ENCODE measurements at places on chromosomes 13 and 19. TPM values are rescaled to one million over a fixed set of nuclear protein-coding genes. Genes with fewer than 3 reads are reported as not detected.

WDR88 gene
- total RNA-seq = not detected

DPRX gene
- total RNA-seq = not detected

DNA sequence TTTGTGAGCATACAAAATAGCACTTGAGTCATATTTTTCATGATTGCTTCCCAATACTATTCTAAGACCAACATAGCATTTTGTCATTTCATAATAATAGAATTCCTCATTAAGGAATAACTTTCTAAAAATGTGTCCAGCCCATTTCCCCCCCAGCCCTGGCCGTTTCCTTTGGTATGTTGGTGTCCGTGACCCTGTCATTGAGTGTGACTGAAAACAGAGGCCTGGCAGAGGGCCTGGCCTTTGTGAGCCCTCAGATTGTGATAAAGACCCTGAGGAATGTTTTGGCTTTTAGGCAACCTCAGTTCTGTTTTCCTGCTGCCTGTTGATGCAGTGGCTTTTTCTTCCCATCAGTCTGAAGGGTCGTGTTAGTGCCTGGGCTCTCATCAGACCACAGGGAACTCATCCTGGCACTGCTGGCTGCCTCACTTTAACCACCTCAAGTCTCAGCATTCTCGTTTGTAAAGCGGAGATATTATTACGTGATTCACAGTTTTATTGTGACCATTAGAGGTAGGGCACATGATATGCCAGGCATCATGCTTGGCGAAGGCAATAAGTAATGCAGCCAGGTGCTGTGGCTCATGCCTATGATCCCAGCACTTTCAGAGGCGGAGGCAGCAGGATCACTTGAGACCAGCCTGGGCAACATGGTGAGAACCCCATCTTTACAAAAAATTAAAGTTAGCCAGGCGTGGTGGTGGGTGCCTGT lies 13.8 kb downstream of the SPINT2 start:
- H3K27ac ChIP-seq = peak overlapping the region; percentile 76
- no peaks in the 10 kb centered on the region for H3K36me3 ChIP-seq
- no peak for DNase-seq
- H3K4me1 ChIP-seq = no peaks in the 10 kb centered on the region
- no peaks in the 10 kb centered on the region for H3K27me3 ChIP-seq

DNA sequence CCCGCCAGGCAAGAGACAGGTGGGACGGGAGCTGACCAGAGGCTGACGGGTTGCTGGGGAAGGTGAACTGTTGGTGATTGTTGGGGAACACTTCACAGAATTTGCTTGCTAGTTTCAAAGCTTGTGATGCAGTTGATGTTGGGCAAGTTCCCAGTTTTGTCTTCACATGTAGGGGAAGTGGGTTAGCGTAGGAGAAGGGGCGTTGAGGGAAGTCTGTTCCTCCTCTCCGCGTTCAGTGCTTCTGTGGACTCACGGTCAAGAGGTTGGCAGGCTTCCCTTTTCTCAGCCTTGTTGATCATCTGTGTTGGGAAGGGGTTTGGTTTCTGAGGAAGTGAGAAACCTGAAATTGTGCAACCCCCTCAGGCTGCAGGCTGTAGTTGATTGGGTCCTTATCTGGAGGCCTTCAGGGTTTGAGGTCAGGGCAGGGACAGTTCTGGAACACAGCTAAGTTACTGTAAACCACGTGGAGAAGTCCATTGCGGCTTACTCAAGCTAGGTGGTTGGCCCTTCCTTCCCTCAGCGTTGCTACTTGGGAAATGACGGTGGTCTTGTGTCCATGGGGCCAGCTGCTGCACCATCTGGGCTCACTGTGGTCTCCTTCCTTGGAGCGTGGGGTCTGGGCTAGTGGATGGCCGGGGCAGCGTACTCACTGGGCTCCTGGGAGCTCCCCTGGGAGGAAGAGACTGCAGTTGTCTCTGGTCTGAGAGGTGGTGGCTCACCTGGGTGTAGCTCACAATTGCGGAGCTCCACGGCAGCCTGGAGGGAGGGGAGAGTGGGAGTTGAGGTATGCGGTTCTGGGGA lies 7.5 kb downstream of the RPS9 start:
- H3K36me3 ChIP-seq = peaks cover 37% of the 10 kb centered on the region
- H3K4me3 ChIP-seq = no peak overlapping the region
- H3K4me1 ChIP-seq = peaks cover 23% of the 10 kb centered on the region
- peak overlapping the region; percentile 94 for H3K27ac ChIP-seq
- no peaks in the 10 kb centered on the region for H3K27me3 ChIP-seq
- DNase-seq = no peak

GRCh38 chr19:47507924-47508553 lies 6.8 kb downstream of the NAPA start:
- H3K4me3 ChIP-seq = no peak overlapping the region
- no peaks in the 10 kb centered on the region for H3K36me3 ChIP-seq
- no peak overlapping the region for H3K27ac ChIP-seq
- H3K27me3 ChIP-seq = no peaks in the 10 kb centered on the region

- H3K27me3 ChIP-seq = no peaks in the 10 kb centered on the region
- no peak for DNase-seq
- no peaks in the 10 kb centered on the region for H3K4me1 ChIP-seq
- peaks cover 5% of the 10 kb centered on the region for H3K36me3 ChIP-seq
- no peak overlapping the region for H3K4me3 ChIP-seq
Observed at GRCh38 chr19:38583219-38583984, 34.4 kb downstream of the MAP4K1 start.

DNA sequence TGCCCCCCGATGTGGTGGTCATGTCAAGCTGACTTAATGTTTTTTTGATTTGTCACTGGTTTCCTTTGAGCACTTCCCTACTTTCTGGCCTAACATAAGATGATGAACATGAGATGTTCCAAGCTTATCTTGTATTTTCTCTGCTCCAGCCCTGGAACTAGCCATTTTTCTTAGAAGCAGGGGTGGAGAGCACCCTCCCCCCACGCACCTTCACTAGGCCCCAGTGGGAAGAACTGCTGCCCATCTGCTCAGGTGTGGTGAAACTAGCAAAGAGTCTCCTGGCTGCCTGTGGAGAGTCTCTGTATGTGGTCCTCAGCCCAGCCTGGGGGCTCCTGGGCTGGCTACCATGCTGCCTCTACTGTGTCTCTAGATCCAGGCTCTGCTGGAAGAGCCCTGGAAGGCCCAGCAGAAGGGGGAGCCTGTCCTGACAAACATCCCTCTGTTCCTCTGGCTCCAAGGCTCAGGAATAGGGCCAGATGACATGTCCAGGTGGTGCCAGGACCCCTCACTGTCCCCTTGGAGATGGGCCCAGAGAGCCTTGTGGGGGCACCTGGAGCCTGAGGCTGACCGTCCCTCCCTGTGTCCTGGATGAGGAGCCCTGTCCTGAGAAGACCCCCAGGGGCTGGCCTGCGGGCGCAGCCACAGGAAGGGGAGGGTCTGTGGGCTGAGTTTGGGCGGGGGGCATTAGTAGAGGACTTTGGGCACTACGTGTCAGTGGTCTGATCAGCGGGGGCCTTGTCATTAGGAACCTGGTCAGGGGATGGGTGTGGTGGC lies 4.8 kb upstream of the ZNF14 start:
- H3K27me3 ChIP-seq = no peaks in the 10 kb centered on the region
- no peak for DNase-seq
- no peaks in the 10 kb centered on the region for H3K4me1 ChIP-seq
- no peak overlapping the region for H3K4me3 ChIP-seq
- H3K36me3 ChIP-seq = no peaks in the 10 kb centered on the region
- H3K27ac ChIP-seq = no peak overlapping the region

Measured in GM23338 (cell line).